ENCODE measurements at places on chromosomes 6 and 20.

- DNase-seq, result no peak
These were observed 40.5 kb downstream of the RREB1 start for GRCh38 chr6:7148100-7148822.

- DNase-seq, result no peak
These were observed 46.6 kb upstream of the SLC9A8 start for GRCh38 chr20:49765846-49766541.

- DNase-seq, result no peak
These were observed 98.6 kb upstream of the MRPS10 start for GRCh38 chr6:42315991-42316970.

DNA sequence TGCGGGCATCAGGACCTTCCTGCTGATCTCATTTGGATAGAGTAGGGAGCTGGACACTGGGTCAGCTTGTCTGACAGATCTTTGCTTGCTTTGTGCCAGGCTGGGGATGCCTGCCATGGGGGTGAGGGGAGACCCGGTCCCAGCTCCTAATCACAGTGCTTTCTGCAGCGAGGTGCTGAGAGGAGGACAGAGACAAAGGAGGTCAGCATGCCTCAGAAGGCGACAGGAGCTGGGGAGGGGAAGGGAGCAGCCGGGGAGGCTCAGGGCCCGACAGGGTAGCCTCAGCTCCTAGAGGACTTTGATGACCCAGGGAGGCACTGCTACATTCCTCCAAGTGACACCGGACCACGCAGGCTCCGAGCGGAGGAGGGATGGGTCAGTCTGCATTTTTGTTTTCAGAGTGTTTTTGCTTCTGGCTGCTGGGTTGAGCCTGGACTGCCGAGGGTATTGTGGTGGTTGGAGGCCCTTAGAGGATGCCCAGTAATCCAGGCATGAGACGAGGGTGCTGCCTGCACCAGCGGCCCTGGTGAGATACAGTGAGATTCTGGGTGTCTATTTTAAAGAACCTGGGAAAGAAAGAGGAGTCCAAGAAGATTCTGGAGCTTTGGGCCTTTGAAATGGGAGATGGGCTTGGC lies 7.8 kb downstream of the RBM38 start:
- DNase-seq, result no peak

GRCh38 chr20:15831201-15831600 lies 742.0 kb downstream of the KIF16B start:
- no peak for DNase-seq

GRCh38 chr20:341682-342081 lies 5.2 kb upstream of the NRSN2 start:
- no peak for DNase-seq

- no peak for DNase-seq
These were observed 17.6 kb downstream of the ADGRF5 start for GRCh38 chr6:46904117-46904516.

- DNase-seq, result no peak
These were observed 174.0 kb downstream of the RNF144B start for GRCh38 chr6:18561037-18561750.

DNA sequence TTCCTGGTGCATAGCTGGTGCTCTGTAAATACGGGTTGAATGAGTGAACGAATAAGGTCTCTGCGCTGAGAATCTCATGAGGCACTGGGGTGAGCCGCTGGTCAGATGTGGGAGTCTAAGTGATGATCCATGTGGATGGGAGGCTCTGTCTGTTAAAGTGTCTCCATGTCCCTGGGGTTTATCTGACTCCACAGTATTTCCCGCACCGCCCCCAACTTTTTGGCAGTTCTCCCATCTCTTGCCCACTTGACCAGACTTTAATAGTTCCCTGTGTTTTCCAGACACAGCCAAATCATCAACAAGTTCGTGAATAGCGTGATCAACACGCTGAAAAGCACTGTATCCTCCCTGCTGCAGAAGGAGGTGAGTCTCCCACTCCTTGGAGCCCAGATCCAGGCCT lies 9.9 kb downstream of the BPIFA2 start:
- no peak for DNase-seq

DNA sequence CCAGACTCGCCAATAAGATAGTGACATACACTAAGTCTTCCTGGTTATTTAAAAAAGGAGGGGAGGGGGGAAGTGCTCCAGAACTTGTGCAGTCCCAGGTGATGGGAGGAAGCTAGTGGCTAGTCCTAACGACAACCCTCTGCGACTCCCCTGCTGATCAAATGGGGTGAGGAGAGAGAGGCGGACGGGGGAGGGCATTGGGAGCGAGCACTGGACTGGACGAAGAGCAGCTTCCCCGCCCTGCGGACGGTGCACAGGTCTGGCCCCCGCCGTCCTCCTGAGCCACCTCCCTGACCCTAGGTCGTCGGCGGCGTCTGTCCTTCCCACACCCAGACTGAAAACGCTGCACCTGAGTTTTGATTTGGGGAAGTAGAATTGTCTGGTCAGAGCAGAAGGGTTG lies 2.2 kb upstream of the OLIG3 start:
- DNase-seq, result no peak

- no peak for DNase-seq
These were observed 32.7 kb downstream of the LYRM2 start for GRCh38 chr6:89605861-89606260.
